Esophagus muscularis mucosa (tissue), 4 donors: ENCODE measurements at places on chromosomes 6 and 20. TPM values are rescaled to one million over a fixed set of nuclear protein-coding genes. Genes with fewer than 3 reads are reported as not detected.

GRCh38 chr6:139295901-139296300 is 4.1 kb upstream of the TXLNB start:
- H3K27me3 ChIP-seq, result no peaks in the 10 kb centered on the region
- no peak for DNase-seq
- H3K4me3 ChIP-seq, result no peak overlapping the region
- H3K36me3 ChIP-seq, result no peaks in the 10 kb centered on the region

DNA sequence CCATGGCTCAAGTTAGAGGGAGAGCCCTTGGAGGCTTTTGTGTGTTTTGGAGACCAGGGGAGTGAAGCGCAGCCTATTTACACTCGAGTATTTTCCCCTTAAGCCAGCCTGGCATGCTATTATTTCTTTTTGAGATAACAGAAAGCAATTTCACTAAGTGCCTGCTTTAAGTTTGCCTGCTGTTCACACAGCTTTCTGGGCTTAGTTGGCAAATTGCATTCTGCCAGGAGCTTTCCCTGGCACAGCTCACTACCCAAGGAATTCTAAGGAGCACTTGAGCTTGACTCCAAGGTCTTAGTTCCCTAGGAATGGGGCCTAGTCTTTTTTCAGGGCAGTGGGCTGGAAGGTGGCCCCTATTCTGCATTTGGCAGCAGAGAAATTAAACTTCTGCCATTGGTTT is 19.0 kb upstream of the ASXL1 start:
- H3K4me1 ChIP-seq, result no peaks in the 10 kb centered on the region
- H3K4me3 ChIP-seq, result no peak overlapping the region
- H3K27ac ChIP-seq, result no peak overlapping the region

GRCh38 chr20:43744151-43744611 is 17.4 kb upstream of the GTSF1L start:
- H3K36me3 ChIP-seq, result no peaks in the 10 kb centered on the region
- no peak overlapping the region for H3K27ac ChIP-seq
- DNase-seq, result no peak
- H3K27me3 ChIP-seq, result no peaks in the 10 kb centered on the region
- no peak overlapping the region for H3K4me3 ChIP-seq

GRCh38 chr6:83464381-83465140 is 33.7 kb upstream of the ME1 start:
- H3K27ac ChIP-seq, result no peak overlapping the region
- no peaks in the 10 kb centered on the region for H3K36me3 ChIP-seq
- no peaks in the 10 kb centered on the region for H3K4me1 ChIP-seq
- no peak for DNase-seq
- H3K27me3 ChIP-seq, result no peaks in the 10 kb centered on the region

DNA sequence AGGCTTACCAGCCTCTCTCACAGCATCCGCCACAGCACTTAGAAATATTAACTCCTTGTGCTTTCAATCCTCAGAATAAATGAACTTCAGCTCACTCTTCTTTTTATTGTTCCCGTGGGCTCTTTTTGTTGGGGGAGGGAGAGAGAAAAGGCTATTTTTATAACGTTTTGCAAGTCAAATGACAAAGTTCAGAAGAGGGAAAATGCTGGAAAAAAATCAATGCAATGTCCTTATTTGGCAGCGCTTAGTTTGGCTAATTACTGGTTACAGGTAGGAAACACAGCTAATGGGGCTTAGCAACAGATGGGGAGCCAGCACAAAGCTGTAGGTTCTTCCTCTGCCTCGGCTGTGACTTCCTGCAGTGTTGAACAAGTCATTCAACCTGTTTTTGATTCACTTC is 1067.0 kb upstream of the MAP3K7 start:
- no peak for DNase-seq
- peaks cover 5% of the 10 kb centered on the region for H3K27me3 ChIP-seq
- no peak overlapping the region for H3K27ac ChIP-seq
- H3K4me1 ChIP-seq, result no peaks in the 10 kb centered on the region
- no peaks in the 10 kb centered on the region for H3K36me3 ChIP-seq
- H3K4me3 ChIP-seq, result no peak overlapping the region

GRCh38 chr20:50916257-50916656 is 15.0 kb downstream of the ADNP start:
- H3K4me3 ChIP-seq, result no peak overlapping the region
- H3K36me3 ChIP-seq, result no peaks in the 10 kb centered on the region
- H3K27ac ChIP-seq, result no peak overlapping the region
- no peaks in the 10 kb centered on the region for H3K27me3 ChIP-seq
- DNase-seq, result no peak
- peaks cover 87% of the 10 kb centered on the region for H3K4me1 ChIP-seq

- no peaks in the 10 kb centered on the region for H3K36me3 ChIP-seq
- no peak overlapping the region for H3K27ac ChIP-seq
- no peak overlapping the region for H3K4me3 ChIP-seq
- H3K4me1 ChIP-seq, result peaks cover 33% of the 10 kb centered on the region
Observed at GRCh38 chr6:75446241-75446880, 47.2 kb downstream of the FILIP1 start.

- H3K4me1 ChIP-seq, result no peaks in the 10 kb centered on the region
- peak; percentile 77 for DNase-seq
- no peak overlapping the region for H3K4me3 ChIP-seq
- H3K27ac ChIP-seq, result no peak overlapping the region
- H3K36me3 ChIP-seq, result no peaks in the 10 kb centered on the region
Observed at GRCh38 chr6:154572556-154572955, 62.1 kb upstream of the CNKSR3 start.

- H3K4me3 ChIP-seq, result peak overlapping the region; percentile 59
- peak overlapping the region; percentile 79 for H3K27ac ChIP-seq
- DNase-seq, result no peak
- no peaks in the 10 kb centered on the region for H3K36me3 ChIP-seq
Observed at GRCh38 chr6:41027241-41027640, 11.8 kb downstream of the UNC5CL start.

- H3K27ac ChIP-seq, result no peak overlapping the region
- no peak for DNase-seq
- no peaks in the 10 kb centered on the region for H3K27me3 ChIP-seq
- H3K36me3 ChIP-seq, result no peaks in the 10 kb centered on the region
- no peak overlapping the region for H3K4me3 ChIP-seq
Observed at GRCh38 chr6:132865364-132865763, 51.0 kb downstream of the RPS12 start.

ATP9A gene
- total RNA-seq, result 44.4 TPM

CAP2 gene
- 55.2 TPM for total RNA-seq

ABHD16B gene
- total RNA-seq, result not detected

CYP39A1 gene
- total RNA-seq, result 7.1 TPM

DYNLT2 gene
- total RNA-seq, result 1.4 TPM

PRND gene
- total RNA-seq, result not detected
